Hematopoietic multipotent progenitor cell (in vitro differentiated cells): ENCODE measurements at places on chromosomes 11 and 22.

- no peak for DNase-seq
These were observed 633.0 kb downstream of the TBC1D22A start for GRCh38 chr22:47395481-47395880.

DNA sequence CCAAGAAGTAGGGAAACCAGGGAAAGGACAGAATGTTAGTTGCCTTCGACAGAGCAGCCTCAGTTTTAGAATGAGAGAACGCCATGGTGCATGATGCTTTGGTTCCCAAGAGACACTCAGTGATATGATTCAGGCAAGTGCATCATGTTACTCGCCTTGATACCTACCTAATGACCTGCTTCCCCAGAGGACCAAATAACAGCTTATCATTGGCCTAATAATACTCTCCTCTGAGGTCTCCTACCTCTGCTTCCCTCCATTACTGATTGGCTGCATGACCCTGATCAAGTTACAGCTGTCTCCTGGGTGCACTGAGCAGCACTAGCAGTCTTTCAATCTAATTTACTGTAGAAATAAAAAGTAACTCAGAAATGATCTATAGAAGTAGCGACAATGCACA lies 979.7 kb upstream of the FAT3 start:
- no peak for DNase-seq

- DNase-seq = no peak
These were observed 506.1 kb upstream of the KIRREL3 start for GRCh38 chr11:127506647-127507046.

- DNase-seq = no peak
These were observed 45.0 kb downstream of the BBOX1 start for GRCh38 chr11:27085605-27086004.

DNA sequence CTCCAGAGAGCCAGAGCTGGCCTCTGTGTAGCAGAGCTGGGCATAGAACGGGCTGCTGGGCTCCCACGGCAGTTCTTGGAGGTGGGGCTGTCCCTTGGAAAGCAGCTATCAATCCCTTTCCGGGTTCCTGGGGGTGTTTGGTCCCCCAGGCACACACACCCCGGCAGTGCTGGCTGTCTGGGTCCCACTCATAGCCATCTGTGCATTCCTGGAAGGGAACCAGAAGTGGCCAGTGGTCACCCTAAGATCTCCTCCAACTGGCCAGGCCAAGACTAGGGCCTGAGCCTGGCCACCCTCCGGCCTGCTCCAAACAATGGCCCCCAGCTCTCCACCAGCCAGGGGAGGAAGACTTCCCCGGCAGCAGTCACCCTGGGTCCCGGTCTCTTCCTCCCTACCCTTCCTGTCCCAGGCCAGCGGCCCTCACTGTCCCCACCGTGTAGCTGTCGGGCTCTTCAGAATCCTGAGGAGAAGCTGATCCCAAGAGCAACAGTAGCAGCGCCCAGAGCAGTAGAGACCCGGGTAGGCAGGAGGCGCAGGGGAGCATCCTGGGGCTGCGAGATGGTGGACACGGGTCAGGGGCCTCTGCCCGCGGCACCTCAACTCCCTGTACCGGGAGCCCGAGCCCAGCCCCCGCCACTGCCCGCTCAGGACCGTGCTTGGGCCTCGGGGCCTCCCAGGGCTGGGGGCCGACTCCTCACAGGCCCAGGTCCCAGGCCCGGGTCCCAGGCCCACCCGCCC lies 620 bp downstream of the EFEMP2 start:
- no peak for DNase-seq

- DNase-seq = peak; percentile 33
These were observed 124.3 kb downstream of the TRIM29 start for GRCh38 chr11:120013325-120014250.

DNA sequence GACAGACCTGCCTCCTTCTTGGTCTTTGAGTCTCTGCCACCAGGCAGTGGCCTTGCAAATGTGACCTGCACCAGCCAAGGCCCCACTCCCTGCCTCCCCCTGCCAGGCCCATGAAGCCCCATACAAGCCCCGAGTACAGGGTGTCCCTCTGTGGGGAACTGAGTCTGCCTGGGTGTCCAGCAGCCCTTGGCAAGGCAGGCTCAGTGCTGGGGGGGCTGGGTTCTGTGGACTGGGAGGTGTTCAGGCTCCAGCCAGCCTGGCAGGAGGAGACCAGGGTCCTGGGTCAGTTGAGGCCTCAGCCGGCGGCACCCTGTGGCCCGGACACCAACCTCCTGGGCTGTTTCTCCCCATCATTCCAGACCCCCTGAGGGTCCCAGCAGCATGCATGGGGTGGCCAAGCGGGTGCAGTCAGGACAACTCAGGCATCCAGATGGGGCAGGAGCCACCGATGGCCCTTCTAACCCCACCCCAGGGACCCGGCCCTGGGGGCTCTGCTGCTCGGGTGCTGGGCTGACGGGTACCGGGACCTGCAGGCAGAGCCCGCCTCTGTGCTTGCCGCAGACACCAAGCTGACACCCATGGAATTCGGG lies 5.7 kb downstream of the MUC5AC start:
- DNase-seq = no peak

- DNase-seq = no peak
These were observed 919.3 kb downstream of the NTM start for GRCh38 chr11:132289590-132290256.

- no peak for DNase-seq
These were observed 48.0 kb downstream of the MCHR1 start for GRCh38 chr22:40727070-40727963.

DNA sequence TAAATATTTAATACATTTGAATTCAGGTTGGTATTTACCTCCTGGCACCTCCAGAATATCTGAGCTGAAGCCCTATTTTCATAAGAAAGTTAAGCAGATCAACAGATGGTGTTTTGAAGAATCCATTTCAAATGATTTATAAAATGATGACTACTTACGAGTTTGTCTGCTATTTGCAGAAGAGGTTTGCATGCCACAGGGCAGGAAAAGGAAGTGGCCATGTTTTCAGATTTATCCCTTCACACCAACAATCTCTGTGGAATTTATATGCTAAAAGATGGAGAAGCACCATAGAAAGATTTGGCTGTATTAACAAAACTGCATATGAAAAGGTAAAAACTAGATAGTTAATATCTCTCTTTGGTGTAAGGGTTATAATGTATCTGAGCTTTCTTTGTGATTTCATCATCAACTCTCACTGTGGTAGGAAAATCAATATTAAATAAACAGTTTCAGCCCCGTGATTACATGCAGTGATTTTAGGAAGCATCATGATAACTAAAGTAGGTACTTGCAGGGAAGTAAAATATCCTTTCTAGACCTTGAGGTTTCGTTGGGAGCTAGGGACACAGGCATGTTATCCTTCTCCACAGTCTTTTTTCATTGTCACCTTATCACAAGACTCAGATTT lies 2.6 kb downstream of the BMAL1 start:
- peak; percentile 26 for DNase-seq

- no peak for DNase-seq
These were observed 52.7 kb downstream of the TBC1D22A start for GRCh38 chr22:46815132-46815531.

GRCh38 chr22:37165940-37166674 lies 16.4 kb upstream of the IL2RB start:
- no peak for DNase-seq
